ENCODE measurements at places on chromosomes 1 and 21. TPM values are rescaled to one million over a fixed set of nuclear protein-coding genes. Genes with fewer than 3 reads are reported as not detected.

LRRC38 gene
- total RNA-seq = not detected

OR6F1 gene
- not detected for total RNA-seq

MPL gene
- total RNA-seq = not detected

AVPR1B gene
- not detected for total RNA-seq

TRIM67 gene
- total RNA-seq = not detected

EFNA3 gene
- total RNA-seq = 5.1 TPM

CCDC24 gene
- total RNA-seq = 8.1 TPM

ADGRL2 gene
- total RNA-seq = not detected

KANK4 gene
- total RNA-seq = not detected

FCER1G gene
- total RNA-seq = 0.49 TPM

ETNK2 gene
- total RNA-seq = 11.9 TPM

Measured in G401 (cell line).